ENCODE measurements at places on chromosomes 3 and 15. TPM values are rescaled to one million over a fixed set of nuclear protein-coding genes. Genes with fewer than 3 reads are reported as not detected.

Gene DUOXA1
- total RNA-seq = 0.55 TPM

Gene HHLA2
- not detected for total RNA-seq

Gene MRPL46
- 20.2 TPM for total RNA-seq

Gene AGTR1
- total RNA-seq = 38.4 TPM

Gene IFT80
- total RNA-seq = 16.5 TPM

Gene CLDN18
- total RNA-seq = not detected

Gene FRMD4B
- 12.9 TPM for total RNA-seq

DNA sequence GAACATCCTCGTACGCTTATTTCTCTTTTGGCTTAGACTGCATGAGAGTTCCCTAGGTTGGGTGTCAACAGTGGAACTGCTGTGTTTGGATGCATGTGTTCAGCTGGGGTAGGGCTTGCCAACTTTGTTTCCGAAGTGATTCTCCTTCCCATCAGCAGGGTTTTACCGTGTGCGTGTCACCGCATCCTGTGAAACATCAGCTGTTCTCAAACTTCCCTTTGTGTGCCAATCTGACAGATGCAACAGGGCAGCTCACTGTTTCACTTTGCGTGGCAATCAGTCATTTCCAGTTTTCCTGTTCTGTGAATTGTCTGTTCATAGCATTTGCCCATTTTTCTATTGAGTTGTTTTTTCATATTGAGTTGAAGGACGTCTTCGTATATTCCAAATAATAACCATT, 218.8 kb downstream of the VPS13C start:
- DNase-seq = no peak

DNA sequence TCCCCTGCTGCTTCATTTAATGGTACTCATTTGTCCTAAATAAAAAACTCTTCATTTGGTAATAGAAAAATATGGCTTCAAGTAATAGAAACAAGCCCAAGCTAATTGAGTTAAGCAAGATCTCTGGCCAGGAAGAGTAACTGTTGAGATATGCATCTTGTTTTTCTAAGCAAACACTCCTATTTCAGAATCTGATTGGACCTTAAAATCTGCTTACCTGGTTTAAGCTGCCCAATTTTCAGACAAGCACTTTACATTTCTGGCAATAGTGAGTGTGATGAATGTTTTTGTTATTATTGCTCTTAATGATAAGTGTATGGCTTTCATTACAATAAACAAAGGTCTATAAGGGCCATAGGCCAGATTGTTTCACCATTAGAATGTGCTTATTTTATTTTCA, 86.2 kb downstream of the CMSS1 start:
- DNase-seq = no peak

DNA sequence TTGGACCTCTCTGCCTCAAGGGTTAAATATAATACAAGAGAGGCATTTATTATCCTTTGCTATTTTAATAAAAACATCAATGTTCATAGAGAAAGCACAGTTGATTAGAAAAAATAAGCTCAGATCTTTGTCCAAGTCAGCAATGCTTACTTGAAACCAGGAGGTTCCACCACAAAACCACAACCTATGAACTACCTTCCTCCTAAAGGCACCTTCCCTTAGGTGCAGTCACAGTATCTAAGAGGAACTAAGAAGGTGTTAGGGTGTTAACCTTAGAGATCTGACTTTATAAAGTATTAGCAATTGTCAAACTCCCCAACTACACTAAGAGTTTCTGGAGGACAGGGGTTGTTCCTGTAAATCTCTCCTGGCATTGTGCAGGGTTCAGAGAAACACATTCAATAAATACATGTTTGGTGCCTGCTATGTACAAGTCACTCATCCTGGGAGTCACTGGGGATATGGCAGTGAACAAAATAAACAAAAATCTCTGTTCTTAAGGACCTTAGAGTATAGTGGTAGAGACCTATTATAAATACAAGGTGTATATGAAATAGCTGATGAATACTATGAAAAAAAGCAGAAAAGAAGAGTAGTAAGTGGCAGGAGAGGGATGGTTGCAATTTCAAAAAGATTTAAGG, 208.6 kb downstream of the NFKBIZ start:
- DNase-seq = no peak

GRCh38 chr15:78732634-78733033, 78.6 kb downstream of the ADAMTS7 start:
- DNase-seq = no peak

DNA sequence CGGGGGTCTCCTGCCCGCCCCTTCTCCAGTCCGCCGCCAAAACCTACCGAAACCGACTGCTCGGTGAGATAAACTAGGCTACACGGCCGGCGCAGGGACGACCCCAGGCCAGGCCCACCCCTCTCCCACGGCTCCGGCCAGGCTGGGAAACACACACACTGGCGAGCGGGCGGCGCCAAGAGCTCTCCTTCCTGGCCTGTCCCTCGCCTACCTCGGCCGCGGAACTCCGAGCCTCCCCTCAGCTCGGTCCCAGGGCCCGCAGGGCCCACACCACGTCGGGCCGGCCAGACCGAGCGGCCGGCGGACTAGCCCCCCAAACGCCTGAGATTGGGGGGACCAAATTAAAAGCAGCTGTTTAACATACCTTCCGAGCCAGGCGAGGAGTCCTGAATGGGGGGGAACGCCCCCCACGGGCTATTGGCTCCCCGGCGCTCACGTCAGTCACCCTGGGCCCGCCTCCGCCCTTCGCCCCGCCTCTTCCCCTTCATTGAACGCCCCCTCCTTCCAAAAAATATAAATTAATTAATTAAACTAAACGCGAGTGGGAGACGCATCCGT, 4.0 kb upstream of the SIN3A start:
- peak; percentile 92 for DNase-seq

DNA sequence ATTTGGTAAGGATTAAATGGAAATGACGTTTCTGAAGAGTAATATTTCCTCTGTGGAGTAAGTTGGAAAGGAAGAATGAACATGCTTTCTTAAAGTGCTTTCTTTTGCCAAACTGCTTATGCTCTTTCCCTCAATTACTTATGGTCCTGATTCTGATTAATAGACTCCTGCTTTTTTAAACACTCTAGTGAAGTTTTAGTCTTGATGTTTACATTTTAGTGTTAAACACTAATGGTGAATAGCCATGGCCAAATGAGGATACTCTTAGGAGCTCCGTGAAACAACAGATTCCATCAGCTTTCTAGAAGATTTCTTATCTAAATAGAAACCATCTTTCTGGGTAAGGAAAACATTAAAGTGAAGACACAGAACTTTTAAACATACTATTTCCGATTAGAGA, 117.6 kb downstream of the P3H2 start:
- no peak for DNase-seq

DNA sequence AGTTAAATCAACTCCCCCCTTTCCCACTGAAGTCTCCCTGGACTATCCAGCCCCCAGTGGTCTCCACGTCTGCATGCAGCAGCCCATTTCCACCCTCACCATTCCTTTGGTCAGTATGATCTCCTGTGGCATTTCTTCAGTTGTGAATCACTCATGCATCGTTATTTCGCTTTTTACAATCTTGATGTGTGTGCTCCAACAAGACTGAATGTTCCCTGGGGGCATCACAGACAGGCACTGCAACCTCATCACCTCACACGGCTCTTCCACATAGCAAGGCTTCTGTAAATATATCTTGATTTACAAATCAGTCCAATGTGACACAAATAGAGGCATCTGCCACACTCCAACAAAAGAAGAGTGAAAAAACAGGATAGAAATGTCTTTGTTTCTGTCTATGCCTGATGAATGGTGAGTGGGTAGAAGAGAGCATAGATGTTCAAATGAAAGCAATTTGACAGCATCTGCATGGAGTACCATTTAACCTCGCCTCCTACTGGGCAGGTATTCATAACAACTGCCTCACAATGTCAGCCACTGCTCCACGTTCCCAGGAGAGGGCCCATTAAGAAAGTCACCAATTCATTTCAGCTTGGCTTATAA, 5.2 kb downstream of the HEG1 start:
- no peak for DNase-seq

DNA sequence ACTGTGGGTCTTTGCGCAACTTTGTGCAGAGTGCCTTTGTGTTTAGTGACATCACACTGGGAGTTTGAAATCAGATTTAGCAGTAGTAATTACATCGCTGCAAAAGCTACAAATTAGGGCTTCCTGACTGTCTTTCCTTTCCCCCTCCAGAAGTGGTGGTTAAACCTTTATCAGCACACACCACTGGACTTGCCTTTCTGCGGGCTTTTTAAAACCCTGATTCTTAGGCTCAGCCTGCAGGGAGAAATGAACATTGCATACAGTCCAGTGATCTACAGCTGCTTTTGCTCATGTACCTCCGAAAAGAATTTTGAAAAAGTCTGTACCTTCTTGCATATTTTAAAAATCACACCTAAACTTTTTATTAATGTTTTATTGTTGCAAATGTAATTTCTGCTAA, 219.7 kb upstream of the NAALADL2 start:
- DNase-seq = no peak

DNA sequence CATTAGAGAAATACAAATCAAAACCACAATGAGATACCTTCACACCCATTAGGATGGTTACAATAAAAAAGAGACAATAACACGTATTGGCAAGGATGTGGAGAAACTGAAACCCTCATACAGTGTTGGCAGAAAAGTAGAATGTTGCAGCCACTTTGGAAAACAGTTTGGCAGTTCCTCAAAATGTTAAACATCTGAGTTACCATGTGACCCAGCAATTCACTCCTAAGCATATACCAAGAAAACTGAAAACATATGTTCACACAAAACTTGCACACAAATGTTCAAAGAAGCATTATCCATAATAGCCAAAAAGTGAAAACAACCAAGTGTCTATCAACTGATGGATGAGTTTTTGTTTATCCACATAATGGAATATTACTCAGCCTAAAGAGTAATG, 166.9 kb upstream of the FAM3D start:
- DNase-seq = no peak

- DNase-seq = no peak
Measured at GRCh38 chr3:85862893-85863455, 904.2 kb downstream of the CADM2 start.

GRCh38 chr3:67765575-67765974, 111.2 kb upstream of the SUCLG2 start:
- no peak for DNase-seq

DNA sequence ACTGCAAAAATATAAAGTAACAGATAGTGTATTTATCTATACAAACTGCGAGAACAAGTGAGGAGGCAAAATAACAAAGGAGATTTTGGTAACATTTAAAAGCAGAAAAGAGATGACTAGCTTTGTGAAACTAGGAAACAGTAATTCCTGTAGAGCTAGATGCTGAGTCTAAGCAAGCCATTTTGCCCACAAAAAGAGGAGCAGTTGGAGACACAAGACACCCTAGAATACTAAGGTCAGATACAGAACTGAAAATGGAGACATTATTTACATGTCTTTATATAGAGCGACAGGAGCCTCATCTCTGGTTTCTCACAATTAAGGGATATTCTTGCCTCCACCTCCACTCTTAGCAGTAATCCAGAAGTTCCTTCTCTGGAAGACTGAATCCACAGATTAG, 732.4 kb upstream of the GBE1 start:
- no peak for DNase-seq

GRCh38 chr3:183698756-183699155, 1.2 kb downstream of the YEATS2 start:
- DNase-seq = no peak

GRCh38 chr3:123540285-123540684, 44.6 kb downstream of the HACD2 start:
- no peak for DNase-seq

GRCh38 chr15:73621286-73621826, 11.8 kb downstream of the NPTN start:
- no peak for DNase-seq

DNA sequence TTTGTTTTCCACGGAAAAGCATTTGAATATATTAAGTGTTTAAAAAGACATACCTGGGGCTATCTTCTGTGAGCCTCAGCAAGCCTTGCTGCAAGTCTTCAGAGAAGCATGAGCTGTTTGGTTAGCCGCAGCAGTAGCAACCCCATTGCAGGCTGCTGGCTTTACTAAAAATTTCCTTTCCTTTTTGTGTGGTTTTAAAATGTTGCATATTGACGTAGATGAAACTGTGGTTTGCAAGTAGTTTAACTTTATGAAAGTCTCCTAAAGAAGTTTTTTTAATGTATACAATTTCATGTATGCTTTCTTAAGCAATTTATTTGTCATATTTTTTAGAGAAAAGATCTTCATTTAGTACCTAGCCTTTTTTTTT, at the start of gene GPR171:
GPR171 (minus strand) TSS at position 166 of the 370 bp plus-strand sequence. CDS start 3,830 bp downstream, outside the sequence.
- no peak for DNase-seq

GRCh38 chr3:46409739-46410489, 2.9 kb downstream of the CCRL2 start:
- no peak for DNase-seq

DNA sequence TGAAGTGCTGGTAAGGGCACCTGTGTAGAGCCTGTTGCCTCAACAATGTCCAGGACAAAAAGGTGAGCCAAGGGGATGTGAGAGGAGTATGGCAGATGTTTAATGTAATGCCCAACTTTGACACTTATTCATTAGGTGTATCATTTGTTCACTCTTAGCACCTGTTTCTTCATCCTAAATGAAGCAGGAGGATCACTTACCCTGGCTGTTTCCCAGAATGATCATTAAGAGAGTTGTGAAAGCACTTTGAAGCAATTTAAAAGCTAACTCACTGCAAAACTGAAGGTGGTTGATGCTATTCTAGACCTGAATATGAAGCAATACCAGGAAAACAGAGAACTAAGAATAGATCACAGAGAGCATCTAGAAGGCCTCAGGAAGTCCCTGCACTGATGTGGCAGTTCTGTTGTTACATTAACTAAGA, 3.4 kb upstream of the HHLA2 start:
- no peak for DNase-seq

DNA sequence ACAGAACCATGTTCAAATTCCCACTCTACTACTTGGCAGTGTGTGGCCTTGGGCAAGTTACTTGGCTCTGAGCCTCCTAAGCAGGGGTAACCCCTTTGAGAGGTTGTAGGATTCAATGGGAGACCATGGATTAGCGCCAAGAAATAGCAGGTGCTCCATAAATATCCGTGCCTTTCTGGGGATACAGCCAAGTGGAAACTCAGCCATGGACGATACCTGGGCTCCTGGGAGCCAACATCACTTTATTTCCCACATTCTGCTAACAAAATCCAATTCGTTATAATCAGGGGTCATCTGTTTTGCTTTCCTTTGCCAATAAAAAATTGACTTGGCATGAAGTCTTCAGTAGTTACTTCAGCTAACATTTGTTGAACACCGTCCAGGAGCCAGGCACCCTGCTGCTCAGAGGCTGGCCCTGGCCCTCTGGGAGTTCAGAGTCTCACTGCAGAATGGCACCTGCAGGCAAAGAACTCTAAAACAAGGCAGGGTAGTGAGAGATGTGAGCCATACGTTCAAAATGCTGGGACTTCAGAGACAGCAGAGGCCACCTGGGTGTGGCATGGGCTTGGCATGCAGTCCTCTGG, 42.3 kb downstream of the ZDHHC19 start:
- no peak for DNase-seq

All from sigmoid colon (tissue), 7 donors.